ENCODE measurements at places on chromosomes 12 and 14. TPM values are rescaled to one million over a fixed set of nuclear protein-coding genes. Genes with fewer than 3 reads are reported as not detected.

- H3K27me3 ChIP-seq: no peaks in the 10 kb centered on the region
- H3K4me3 ChIP-seq: no peak overlapping the region
- H3K4me1 ChIP-seq: no peaks in the 10 kb centered on the region
- no peak overlapping the region for H3K27ac ChIP-seq
Observed at GRCh38 chr12:71636704-71637115, 26.9 kb downstream of the ZFC3H1 start.

- peak overlapping the region; percentile 59 for H3K4me3 ChIP-seq
- H3K27me3 ChIP-seq: no peaks in the 10 kb centered on the region
- peak; percentile 88 for DNase-seq
- H3K36me3 ChIP-seq: no peaks in the 10 kb centered on the region
- H3K4me1 ChIP-seq: peaks cover 82% of the 10 kb centered on the region
- H3K27ac ChIP-seq: peak overlapping the region; percentile 82
Observed at GRCh38 chr12:120252071-120252906, 13.2 kb downstream of the PXN start.

Gene ARHGEF25
- total RNA-seq: 0.84 TPM

DNA sequence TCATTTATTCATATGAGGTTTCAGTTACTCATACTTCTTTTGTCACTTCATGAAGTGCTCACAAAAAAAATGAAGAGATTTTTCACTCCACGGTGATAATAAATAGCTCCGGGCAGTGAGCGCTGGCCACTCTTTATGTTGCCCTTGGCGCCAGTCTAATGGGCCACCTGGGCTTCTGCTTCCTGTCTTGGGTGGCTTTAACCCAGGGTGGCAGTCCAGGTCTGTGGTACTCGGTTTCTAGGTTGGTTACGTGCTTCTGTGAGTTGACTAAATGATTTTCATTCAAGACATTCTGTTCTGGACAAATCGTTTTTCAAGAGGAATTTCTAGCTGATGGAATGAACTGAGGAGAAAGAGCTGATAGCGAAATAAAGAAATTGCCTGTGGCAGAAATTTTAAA, 34.6 kb upstream of the NID2 start:
- H3K27me3 ChIP-seq: no peaks in the 10 kb centered on the region
- H3K36me3 ChIP-seq: no peaks in the 10 kb centered on the region
- no peak overlapping the region for H3K27ac ChIP-seq
- DNase-seq: no peak

Gene NID2
- total RNA-seq: not detected

DNA sequence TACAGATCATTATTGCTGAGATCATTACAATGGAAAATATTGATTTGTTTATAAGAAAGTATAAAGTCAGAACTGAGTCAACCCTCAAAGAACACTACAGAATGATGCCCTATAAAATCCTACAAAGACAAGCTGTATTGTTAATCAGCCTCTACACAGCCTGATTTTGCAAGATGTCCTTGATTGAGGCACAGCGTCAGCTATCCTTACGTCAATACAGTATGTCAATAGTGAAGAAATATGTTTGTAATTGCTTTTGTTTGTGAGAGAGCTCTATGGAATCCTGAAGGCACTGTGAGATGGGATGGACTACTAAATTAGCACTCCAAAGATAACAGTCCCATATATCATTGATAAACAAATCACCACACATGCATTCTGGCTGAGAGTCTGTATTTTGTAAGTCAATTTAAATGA, 70.7 kb downstream of the RASSF9 start:
- no peak for DNase-seq
- H3K27ac ChIP-seq: no peak overlapping the region
- H3K27me3 ChIP-seq: no peaks in the 10 kb centered on the region
- H3K4me1 ChIP-seq: no peaks in the 10 kb centered on the region

GRCh38 chr14:95464103-95464502, 52.3 kb downstream of the SYNE3 start:
- no peaks in the 10 kb centered on the region for H3K36me3 ChIP-seq
- peak overlapping the region; percentile 32 for H3K4me3 ChIP-seq
- peak overlapping the region; percentile 85 for H3K27ac ChIP-seq

DNA sequence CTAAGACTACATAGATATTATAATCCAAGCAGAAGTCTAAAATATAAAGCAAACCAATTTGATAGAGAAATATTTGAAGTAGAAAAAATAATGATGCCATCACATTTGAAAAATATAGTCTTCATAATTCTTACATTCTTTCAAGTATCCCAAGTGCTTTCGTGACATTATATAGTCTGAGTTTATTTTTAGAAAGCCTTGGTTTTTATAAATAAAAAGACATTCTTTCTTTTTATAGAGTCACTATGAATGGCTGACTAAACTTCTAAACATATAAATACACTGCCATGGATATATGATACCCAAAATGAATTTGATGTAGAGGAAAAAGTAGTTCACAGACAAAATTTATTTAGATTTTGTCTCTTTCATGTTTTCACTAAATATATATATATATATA, 135.1 kb upstream of the PDZRN4 start:
- H3K4me1 ChIP-seq: no peaks in the 10 kb centered on the region
- DNase-seq: no peak
- no peaks in the 10 kb centered on the region for H3K36me3 ChIP-seq
- H3K27ac ChIP-seq: no peak overlapping the region
